ENCODE measurements at places on chromosomes 3 and 15.

DNA sequence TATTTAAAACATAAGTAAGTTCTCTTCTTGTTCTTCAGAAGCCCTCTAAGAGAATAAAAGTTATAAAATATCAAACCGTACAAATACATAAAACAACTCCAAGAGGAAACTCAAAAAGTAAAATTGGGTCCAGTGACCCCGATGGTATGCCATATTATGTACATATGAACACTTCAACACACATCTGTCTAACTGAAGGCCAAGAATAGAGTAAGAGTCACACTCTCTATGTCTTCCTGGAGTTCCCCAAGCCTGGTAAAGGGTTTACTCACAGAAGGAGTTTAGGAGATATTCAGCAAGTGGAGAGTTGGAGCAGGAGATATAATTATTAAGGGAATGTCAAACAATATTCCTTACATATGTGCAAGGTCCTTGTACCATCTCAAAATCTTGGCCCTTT lies 101.3 kb upstream of the EIF1B start:
- DNase-seq: no peak

- DNase-seq: no peak
Measured at GRCh38 chr3:183816681-183817510, 8.5 kb downstream of the MAP6D1 start.

DNA sequence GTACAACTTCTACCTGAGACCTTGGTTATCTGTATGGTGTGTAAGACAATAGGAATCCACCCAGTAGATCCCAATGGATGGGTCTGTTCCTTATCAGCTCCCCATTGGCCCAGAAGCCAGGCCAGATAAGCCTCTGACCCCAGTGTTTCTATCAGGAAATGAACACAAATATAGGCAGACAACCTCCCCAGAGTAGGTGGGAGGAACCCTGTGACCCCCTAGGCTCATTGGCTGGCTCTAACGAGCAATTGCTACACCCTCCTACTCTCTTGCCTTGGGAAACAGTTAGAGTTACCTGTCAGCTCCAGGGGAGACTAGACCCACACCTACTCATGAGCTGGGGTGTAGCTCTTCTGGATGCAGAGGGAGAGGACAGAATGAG lies 299.9 kb downstream of the UACA start:
- DNase-seq: no peak

- DNase-seq: no peak
Measured at GRCh38 chr15:37057831-37058230, 42.5 kb downstream of the MEIS2 start.

GRCh38 chr15:59313641-59314332 lies 58.9 kb downstream of the MYO1E start:
- no peak for DNase-seq

- DNase-seq: no peak
Measured at GRCh38 chr3:49626101-49626581, 48.0 kb upstream of the APEH start.

GRCh38 chr3:105686278-105686897 lies 182.4 kb downstream of the CBLB start:
- DNase-seq: no peak

DNA sequence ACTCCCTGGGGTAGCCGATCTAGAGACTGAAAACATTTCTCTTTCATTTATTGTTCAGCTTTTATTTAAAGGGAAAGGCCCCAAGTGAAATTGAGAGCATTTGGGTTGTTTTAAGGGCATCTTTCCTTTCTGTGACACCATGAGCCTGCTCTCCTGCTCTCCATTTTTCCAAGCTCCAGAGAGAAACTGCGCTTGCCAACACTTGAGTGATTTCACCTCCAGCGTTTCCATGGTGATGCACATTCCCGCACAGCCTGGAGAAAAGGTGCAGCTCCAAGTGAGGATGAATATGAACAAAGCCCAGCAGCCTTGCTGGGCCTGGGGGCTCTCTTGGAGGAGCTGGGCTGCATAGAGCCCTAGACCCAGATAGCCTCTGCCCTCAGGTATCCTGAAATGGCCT lies 159.2 kb upstream of the PPP2R3A start:
- DNase-seq: no peak

- no peak for DNase-seq
Measured at GRCh38 chr3:141441381-141442364, 45.2 kb upstream of the RASA2 start.

DNA sequence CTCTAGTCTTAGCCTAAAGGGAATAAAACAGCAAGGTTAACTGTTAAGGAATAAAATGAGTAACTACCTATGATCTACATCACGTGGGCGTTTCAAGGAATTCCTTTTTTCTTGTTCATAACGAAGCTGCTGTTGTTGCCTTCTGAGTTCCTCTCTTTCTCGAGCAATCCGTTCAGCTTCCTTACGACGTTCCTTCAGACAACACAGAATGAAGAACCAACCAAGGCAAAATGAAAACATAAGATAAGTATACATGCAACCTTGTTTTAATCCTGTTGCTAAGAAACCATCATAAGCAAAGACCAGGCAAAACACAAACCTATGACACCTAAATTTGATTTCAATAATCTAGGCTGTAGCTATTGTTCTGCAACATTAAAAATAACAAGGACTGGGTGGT lies 44.1 kb downstream of the SLTM start:
- no peak for DNase-seq

- no peak for DNase-seq
Measured at GRCh38 chr3:182785142-182785541, 8.2 kb upstream of the ATP11B start.

DNA sequence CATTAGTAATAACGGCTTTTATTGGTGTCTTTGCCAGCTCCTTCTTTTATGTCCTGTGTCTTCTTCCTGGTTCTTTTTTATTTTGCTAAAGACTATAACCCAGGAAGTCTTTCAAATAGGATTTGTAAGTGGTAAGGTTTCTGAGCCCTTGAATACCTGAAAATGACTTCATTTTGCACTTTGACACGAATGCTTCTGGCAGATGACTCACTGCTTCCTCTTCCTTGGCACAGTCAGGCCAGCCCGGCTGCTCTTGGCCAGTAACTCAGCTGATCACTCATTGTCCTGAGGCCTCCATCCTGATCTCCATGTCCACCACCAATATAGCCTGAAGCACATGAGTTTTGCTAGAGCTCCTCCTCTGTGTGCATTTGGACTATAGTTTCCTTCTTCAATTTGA lies 48.7 kb upstream of the NR2E3 start:
- no peak for DNase-seq

GRCh38 chr3:46660543-46661523 lies 32.6 kb downstream of the ALS2CL start:
- DNase-seq: no peak

DNA sequence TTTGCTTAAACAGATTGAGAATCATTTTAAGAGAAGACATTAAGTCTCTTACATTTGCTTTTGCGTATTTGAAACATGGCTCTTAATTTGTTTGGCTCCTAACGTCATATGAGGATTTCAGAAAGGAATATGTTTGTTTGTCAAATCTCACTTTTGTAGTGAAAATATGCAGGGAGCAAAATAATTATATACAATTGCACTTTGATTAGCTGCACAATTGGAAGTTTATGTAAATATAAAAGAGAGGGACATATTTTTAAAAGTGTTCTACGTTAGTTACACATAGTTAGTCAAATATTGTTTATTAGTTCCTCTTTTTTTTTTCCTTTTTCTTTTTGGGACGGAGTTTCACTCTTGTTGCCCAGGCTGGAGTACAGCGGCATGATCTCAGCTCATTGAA lies 42.7 kb upstream of the GOLIM4 start:
- no peak for DNase-seq
